SJCRH30 (cell line): ENCODE measurements at places on chromosomes 1 and 21. TPM values are rescaled to one million over a fixed set of nuclear protein-coding genes. Genes with fewer than 3 reads are reported as not detected.

- no peak for DNase-seq
These were observed 17.6 kb upstream of the PEX10 start for GRCh38 chr1:2429780-2430591.

- DNase-seq: no peak
These were observed 212.6 kb downstream of the TNR start for GRCh38 chr1:175530622-175531375.

GRCh38 chr1:101595881-101596374, 359.1 kb downstream of the S1PR1 start:
- no peak for DNase-seq

DNA sequence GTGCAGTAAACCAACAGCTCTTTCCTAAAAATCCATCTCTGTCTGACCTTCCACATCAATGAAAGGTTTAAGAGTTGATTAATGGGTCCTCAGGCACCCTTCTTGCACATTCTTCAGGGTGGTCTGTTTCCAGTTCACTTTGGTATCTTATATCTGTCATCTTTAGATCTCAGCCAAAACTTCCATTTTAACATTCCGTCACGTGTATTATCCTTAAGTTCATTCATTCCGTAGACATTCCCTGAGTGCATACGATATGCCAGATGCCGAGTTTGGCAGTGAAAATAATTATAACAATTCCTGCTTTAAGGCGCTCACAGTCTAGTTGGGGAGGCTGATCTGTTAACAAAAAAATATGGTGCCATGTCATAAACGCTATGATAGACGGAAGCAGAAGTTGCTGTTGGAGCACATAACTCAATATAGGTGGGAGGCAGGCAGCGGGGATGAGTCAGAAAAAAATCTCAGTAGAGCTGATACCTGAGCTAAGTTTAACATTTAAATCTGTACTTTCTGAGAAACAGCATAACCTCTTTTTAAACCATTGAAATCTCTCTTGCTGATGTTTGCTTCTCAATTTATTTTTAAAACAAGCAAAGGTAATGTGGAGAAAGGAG, 59.6 kb upstream of the HOOK1 start:
- DNase-seq: no peak

DNA sequence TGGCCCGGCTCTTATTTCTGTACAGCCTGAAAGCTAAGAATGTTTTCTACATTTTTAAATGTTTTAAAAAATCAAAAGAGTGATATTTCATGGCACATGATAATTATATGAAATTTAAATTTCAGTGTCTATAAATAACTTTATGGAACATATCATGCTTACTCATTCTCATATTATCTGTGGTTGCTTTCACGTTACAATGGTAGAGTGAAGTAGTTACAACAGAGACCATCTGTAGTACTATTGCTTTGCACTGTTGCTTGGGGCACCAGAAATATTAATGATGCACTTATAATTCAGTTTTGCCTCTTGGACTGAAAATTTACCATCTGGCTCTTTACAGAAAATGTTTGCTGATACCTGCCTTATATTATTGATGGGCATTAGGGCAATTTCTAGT, 481.6 kb downstream of the PLPP3 start:
- no peak for DNase-seq

DNA sequence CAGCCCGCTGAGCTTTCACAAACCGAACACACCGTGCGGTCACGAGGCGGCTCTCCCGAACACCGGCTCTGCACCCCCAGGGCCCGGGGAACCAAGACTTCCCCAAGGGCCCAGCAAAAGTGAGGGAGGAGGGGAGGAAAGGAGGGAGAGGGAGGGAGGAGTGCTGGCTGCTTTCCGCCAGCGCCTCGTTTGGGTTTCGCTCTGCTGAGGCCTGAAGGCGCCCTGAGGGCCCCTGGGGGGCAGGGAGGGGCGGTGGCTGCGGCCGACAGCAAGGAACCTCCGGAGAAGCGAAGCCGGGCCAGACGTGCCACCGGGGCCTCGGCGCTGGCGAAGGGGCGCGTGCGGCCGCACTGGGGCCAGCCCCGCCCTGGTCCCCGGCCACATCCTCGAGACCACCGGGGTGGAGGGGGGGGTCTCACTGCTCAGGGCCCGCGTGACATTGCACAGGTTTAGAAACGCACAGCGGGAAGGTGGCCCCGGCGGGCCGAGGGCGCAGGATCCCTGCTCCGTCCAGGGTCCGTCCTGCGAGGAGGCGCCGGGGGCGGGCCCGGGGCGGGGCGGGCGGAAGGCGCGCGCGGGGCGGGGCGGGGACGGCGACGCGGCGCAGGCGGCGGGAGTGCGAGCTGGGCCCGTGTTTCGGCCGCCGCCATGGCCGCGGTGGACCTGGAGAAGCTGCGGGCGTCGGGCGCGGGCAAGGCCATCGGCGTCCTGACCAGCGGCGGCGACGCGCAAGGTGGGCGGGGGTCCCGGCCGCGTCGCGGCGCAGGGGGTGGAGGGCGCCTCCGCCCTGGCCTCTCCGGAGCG, at the start of gene PFKL:
Gene PFKL (plus strand): TSS at position 596 of the 804 bp plus-strand sequence. CDS start 53 bp downstream, at position 649.
- peak; percentile 57 for DNase-seq

GRCh38 chr1:59020151-59020997, 236.5 kb upstream of the JUN start:
- DNase-seq: peak; percentile 75

DNA sequence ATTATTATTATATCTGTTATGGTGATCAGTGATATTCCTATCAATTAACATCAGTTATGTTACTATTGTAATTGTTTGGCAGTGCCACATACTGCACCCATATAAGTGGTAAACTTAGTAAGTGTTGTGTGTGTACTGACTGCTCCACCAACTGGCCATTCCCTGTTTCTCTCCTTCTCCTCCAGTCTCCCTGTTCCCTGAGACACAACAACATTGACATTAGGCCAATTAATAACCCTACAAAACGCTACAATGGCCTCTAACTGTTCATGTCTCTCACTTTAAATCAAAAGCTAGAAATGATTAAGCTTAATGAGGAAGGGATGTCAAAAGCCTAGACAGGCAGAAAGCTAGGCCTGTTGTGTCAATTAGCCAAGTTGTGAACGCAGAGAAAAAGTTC, 6.6 kb upstream of the THRAP3 start:
- DNase-seq: peak; percentile 24

DNA sequence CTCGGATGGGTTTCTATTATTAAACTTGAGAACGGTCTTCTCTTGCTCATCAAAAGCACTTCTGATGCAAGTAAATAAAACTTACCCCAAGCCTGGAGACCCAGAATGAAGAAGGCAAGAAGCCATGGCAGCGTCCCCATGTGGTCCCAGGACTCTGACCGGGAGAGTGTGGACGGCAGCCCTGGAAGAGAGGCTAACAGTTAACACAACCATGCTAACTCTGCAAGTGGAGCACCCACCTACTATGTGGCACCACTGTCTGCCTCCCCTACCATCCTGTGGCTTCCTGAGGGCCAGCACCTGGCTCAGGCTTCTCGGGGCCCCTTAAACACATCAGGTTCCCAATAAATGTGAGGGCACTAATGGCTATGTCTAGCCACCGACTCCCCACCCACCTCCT, 2.2 kb downstream of the PGLYRP3 start:
- no peak for DNase-seq

DNA sequence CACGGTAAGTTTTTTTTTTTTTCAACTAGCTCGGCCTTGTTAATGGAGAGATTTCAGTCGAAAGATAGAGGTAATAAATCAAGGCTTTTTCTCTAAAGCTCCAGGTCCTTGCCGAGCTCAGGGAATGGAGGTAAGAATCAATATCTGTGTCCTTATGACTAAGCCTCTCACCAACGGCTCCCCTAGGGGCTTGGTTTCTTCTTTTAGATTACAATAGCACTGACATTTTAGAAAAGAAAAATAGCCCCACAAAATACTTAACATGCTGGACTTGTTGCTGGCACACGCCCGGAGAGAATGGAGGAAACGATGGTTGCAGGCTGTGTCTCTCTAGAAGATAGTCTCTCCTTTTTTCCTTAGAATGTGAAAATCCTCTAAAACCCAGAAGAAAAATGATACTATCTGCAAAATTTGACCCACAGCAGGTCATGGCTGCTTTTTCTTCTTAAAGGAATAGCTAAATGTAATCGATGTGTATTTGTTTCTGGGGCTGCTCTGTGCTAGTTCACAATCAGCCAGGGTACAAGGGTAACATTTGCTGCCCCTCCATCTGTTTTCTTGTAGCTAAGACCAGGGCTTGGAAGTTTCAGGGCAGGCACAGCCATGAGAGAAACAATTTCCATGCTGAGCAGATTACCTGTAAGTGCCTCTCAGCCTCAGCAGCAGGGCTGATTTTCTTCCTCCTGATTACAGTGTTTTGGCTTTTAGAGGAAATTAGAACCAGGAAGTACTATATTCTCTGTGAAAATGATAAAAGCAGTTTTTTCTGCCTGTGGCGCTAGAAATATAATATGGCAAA, 86.2 kb upstream of the GNG12 start:
- no peak for DNase-seq

- peak; percentile 32 for DNase-seq
These were observed 5.0 kb upstream of the ACOT11 start for GRCh38 chr1:54542962-54543539.

DNA sequence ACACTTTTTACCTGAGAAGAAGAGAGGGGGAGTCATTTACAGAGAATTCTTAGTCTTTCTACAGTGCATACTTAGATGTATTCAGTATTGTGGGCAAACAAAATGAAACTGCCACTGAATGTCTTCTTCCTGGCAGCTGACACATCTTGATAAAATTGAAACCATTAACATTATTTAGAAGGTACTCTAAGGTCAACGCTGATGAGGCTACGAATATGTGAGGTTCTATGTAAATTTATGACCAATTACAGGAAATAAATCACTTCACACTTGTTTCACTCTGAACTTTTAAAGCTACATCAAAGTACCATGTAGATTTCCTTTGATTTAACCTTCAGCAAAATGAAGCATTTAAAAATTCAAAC, 51.3 kb upstream of the GFI1 start:
- DNase-seq: no peak

- DNase-seq: peak; percentile 40
These were observed 1.5 kb upstream of the COL16A1 start for GRCh38 chr1:31705080-31705866.

GRCh38 chr1:16187748-16188401, 24.6 kb downstream of the ARHGEF19 start:
- peak; percentile 81 for DNase-seq

DNA sequence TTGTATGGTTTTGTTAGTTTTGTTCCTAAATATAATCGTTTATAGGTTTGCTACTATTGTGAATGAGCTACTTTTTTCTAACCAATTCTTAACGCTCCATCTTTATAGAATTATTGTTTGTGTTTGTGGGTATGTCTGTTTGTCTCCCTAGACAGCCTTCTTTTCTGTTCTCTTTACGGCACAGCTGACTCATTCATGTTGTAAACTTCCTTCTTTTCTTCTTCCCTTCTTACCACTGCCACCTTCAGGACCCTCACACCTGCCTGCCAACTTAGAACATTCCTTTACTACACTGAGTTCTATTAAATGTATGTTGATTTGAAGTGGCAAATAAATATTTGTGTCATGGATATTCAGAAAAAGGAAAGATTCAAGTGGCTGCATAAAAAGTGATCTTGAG, 29.1 kb downstream of the AK5 start:
- DNase-seq: no peak

GRCh38 chr1:2173546-2174347, 20.8 kb downstream of the FAAP20 start:
- no peak for DNase-seq

DNA sequence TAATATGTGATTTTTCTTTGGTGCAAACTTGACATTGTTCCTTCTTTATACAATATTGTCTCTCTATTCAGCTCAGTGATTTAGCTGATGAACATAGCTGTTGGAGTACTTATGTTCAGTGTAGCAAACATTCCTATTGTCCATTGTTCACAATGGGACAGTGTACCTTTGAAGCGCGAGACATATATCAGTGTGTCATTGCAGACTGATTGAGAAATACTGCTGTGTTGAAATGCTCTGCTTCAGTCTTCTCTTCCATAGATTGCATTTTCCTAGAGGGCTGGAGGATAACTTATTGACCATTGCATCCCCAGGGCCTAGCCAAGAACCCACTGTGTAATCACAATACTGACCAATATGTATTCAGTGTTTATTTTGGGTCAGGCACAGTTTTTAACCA, 46.5 kb downstream of the HLX start:
- no peak for DNase-seq

GRCh38 chr1:32179193-32179442, 357 bp upstream of the TXLNA start:
- no peak for DNase-seq

- peak; percentile 92 for DNase-seq
These were observed 20.2 kb downstream of the NUAK2 start for GRCh38 chr1:205301205-205301821.

GRCh38 chr1:88646476-88647248, 37.4 kb upstream of the PKN2 start:
- DNase-seq: no peak

DNA sequence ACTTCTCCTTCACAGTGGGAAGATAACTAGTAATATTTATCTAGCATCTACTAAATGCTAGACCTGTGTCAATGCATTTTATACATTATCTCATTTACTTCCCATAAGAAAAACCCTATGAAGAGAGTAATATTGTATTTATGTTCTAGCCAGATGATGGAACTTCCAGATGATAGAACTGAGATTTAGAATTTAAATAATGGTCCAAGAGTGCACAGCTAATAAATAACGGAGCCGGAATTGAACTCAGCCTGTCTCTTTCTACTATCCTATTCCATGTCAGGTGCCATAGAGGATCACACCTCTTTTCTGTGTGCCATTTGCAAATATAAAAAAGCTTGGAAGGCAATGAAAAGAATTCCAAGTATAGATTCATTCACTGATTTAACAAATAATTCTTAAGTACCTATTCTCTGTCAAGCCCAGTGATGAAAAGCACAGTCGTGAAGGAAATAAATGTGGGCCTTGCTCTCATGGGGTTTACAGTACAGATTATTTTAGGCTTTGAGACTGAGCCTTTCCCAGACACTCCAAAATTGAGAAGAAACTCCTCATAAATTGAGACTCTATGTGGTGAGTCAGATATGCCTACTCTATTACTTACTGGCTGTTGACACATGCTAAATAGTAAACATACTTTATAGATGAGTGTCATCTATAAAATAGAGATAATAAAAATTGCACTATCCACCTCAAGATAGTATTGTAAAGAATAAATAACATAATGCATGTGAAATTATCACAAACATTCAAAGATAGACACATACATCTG, 378.0 kb upstream of the PRMT6 start:
- no peak for DNase-seq

The DMRTA2 gene
- 39.1 and 40.1 TPM in 2 replicates for total RNA-seq

The CLCNKA gene
- total RNA-seq: 0.42 TPM in 1 of 2 replicates, not detected in the other

The ACTRT2 gene
- not detected in 2 replicates for total RNA-seq

The SLC25A44 gene
- 12.3 and 12.9 TPM in 2 replicates for total RNA-seq

The NES gene
- total RNA-seq: 356 and 359 TPM in 2 replicates

The CFHR2 gene
- not detected in 2 replicates for total RNA-seq
